Stomach (tissue), 19 donors: ENCODE measurements at places on chromosomes 4 and X. TPM values are rescaled to one million over a fixed set of nuclear protein-coding genes. Genes with fewer than 3 reads are reported as not detected.
A peak's percentile ranks its signal among the peaks of the same experiment; 100 is the strongest.

GRCh38 chr4:148776941-148777340, 334.7 kb upstream of the NR3C2 start:
- no peak overlapping the region for H3K4me3 ChIP-seq
- no peak for DNase-seq
- H3K36me3 ChIP-seq, result no peaks in the 10 kb centered on the region

Gene CFAP99
- total RNA-seq, result not detected

DNA sequence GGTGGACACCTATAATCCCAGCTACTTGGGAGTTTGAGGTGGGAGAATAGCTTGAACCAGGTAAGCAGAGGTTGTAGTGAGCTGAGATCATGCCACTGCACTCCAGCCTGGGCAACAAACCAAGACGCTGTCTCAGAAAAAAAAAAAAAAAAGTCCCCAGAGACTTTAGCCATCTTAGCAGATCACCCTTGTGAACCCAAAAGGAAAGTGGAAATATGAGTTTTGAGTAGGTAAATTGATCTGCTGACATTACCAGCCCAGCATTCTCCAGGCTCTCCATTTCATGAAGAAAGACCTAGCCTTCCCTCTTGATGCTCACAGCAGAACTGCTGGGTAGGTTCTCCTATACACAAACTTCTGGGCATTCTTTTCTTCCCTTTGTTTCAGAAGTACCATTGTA, 24.5 kb upstream of the HNRNPD start:
- no peak for DNase-seq
- H3K4me1 ChIP-seq, result no peaks in the 10 kb centered on the region
- no peaks in the 10 kb centered on the region for H3K36me3 ChIP-seq
- H3K27ac ChIP-seq, result no peak overlapping the region
- H3K27me3 ChIP-seq, result no peaks in the 10 kb centered on the region

Gene GALNTL6
- not detected for total RNA-seq

Gene NOX1
- total RNA-seq, result not detected

Gene KLHL15
- 1.4 TPM for total RNA-seq

DNA sequence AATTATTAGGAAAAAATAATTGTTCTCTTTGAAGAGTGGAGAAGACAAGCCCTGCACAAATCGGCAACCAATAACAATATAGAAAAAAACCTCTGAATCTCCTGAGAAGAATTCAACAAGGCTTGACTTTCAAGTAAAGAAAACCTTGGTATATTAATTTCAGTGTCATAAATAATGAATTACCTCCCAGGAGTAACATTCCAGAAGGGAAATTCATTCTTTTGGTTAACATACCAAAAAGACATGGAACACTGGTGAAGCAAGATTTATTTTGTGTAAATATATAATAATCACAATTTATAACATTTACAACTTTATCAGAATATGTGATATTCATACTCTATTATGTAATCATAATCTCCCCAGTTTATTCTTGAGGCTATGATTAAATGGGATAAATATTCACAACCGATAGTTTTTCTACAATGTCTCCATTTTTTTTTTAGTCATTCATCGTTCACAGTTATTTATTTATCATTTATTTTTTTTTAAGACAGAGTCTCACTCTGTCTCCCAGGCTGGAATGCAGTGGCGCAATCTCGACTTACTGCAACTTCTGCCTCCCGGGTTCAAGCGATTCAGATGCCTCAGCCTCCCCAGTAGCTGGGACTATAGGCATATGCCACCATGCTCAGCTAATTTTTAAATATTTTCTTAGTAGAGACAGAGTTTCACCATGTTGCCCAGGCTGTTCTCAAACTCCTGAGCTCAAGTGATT, 53.0 kb upstream of the RPS6KA6 start:
- no peaks in the 10 kb centered on the region for H3K4me1 ChIP-seq
- H3K27me3 ChIP-seq, result no peaks in the 10 kb centered on the region
- no peaks in the 10 kb centered on the region for H3K36me3 ChIP-seq
- DNase-seq, result no peak
- no peak overlapping the region for H3K4me3 ChIP-seq

- no peak overlapping the region for H3K27ac ChIP-seq
- peak; percentile 35 for DNase-seq
- no peaks in the 10 kb centered on the region for H3K4me1 ChIP-seq
- no peak overlapping the region for H3K4me3 ChIP-seq
These were observed 27.3 kb upstream of the JADE1 start for GRCh38 chr4:128782076-128782715.

- no peak for DNase-seq
- H3K4me1 ChIP-seq, result no peaks in the 10 kb centered on the region
- no peaks in the 10 kb centered on the region for H3K27me3 ChIP-seq
- H3K4me3 ChIP-seq, result no peak overlapping the region
- no peaks in the 10 kb centered on the region for H3K36me3 ChIP-seq
These were observed 90.7 kb downstream of the CLDN22 start for GRCh38 chr4:183229397-183229796.

Gene TEX13B
- not detected for total RNA-seq

Gene NDNF
- 5.3 TPM for total RNA-seq
